Chondrocyte (in vitro differentiated cells): ENCODE measurements at places on chromosomes 1 and 21. TPM values are rescaled to one million over a fixed set of nuclear protein-coding genes. Genes with fewer than 3 reads are reported as not detected.

DNA sequence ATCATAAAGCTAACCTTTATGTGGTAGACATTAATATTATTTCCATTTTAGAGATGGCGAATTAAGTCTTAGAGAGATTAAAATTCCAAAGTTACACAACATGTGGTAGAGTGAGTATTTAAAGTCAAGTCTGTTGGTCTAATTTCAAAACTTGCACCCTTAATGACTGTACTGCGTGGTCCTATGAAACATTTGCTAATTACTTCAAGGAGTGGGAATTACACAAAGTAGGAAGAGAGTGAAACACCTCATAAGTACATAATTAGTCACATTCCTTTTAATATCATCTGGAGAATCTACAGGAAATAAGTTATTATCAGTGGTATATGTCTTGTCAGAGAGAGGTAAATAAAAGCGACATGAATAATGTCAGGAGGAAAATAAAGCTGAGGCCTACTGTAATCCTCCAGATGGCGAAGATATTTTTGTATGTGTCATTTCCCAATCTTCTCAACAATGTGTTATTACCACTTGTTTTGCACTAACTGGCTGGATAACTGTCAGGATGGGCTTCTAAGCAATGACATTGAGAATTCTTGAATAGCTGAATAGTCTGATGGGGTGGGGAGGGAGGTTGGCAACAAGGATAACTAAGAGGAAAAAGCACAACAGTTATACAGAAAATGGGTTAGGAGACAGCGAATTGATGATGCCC is 95.5 kb downstream of the TNFSF18 start:
- DNase-seq = no peak

DNA sequence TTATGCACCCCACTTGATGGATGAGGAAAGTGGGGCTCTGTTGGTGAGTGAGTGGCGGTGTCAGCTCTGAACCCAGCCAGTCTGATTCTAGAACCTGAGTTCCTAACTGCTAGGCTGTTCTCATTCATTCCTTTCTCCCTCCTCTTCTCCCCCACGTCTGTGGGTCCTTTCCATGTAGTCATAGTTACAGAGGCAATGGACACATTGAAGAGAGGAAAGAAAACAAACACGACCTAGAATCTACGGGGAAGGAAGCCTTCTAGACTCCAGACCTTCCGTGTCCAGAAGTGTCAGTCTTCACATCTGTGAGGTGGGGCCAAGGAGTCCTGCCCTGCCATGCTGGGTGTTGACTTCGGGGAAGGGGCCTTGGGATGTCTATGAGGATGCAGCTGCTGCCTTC is 115.8 kb upstream of the WNT4 start:
- DNase-seq = no peak

DNA sequence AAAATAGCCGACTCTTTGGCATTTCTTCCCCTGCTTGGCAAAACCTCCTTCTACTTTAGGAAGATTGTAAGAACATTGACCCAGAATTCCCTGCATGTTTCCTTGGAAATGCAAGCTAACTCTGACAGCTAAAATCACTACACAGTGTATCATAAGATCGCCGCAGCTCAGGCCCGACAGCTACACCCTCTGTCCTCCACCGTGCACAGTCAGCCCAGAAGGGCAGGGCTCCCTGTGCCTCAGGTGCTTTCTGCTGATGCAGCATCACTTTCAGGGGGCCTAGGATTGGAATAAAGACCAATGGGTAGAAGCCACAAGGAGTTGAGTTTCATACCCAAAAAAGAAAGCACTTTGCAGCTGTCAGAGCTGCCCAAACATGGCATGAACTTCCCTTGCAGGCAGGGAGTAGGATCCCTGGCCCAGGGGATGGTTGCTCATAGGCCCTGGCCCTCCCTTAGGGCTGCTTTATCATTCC is 145.3 kb downstream of the SEC16B start:
- no peak for DNase-seq

DNA sequence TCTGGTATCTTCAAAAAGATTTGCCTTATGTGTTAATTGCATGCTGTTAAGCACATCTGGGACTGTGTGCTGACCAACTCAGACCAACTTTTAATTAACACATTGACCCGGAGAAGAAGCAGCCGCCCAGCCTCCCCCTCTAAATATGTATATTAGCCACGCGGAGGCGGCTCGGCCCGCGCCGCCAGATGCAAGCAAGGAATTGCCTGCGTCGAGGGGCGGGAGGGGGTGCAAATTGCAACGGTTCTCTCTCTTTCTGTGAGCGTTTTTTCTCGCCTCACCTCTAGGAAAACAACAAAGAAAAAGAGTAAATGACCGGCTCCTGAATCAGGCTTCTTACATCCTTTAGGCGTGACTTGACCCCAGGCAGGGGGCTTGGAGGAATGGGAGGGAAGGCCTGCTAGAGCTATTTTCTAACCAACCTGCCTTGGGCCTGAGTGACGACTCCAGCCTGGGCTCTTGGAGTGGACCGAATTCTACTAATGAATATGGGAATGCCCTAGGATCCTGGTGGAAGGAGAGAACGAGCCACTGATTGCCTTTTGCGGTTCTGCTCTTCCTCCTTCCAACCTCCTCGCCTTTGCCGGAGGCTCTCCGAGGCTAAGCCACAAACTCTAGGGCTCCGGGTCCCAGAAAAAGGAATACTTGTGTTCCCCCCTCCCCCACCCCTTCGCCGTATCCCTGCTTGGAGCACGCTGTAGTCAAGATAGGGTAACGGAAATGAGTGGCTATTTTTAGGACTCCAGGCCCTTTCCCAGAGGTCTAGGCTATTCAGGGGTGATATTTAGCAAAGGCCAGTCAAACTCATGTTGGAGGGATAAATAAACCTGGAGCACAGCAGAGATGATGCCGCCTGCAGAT is 417.0 kb upstream of the ESRRG start:
- no peak for DNase-seq

GRCh38 chr1:201020721-201021629 is 2.5 kb downstream of the KIF21B start:
- DNase-seq = no peak

DNA sequence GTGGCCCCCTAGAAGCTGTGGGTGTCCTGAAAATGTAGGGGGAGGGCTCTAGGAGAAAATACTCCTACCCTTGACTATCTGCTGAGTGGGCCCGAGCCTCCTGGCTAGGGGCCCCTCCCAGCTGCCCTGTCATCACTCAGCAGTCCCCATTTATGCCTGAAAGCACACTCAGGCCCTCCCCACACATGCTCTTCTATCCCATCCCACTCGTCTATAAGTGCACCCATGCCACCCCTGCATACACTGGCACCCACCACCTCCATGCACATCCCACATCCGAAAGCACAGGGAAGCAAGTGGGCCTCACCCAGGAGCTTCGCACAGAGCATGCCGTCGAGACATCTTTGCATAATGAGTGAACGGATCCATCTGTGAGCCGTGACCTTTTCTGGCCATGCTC is 80.4 kb upstream of the POU3F1 start:
- no peak for DNase-seq

DNA sequence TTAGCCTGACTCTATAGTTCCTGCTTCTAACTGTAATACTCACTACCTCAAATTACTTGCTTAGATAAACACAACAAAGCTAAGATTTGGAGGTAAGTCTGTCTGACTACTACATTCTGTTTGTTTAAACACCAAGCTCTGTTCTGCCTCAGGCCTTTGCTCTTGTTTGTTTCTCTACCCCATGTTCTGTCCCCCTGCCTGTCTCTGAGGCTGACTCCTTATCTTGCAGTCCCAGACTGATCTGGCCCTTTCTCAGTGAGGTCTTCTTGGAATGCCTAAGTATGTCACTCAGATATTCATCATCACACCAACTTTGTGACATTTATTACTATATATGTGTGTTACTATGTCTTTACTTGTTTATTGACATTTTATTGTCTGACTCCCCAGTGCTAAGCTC is 425.5 kb downstream of the LMO4 start:
- DNase-seq = no peak

DNA sequence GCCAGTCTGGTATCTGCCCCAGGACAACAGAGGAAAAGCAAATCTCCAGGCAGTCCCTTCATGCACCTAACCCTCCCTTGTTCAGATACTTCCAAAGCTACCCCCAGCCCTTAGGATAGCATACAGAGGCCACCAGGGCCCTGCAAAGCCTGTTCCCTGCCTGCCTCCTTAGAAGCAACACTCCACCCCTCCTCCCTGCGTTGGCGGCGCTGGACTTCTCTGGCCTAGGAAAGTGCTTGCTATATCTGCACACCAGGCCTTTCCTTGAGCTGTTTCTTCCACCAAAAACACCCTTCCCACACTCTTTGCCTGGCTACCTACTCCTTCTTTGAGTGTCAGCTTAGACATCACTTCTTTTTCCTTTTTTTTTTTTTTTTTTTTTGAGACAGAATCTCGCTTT is 61.3 kb downstream of the GRIK3 start:
- DNase-seq = no peak

DNA sequence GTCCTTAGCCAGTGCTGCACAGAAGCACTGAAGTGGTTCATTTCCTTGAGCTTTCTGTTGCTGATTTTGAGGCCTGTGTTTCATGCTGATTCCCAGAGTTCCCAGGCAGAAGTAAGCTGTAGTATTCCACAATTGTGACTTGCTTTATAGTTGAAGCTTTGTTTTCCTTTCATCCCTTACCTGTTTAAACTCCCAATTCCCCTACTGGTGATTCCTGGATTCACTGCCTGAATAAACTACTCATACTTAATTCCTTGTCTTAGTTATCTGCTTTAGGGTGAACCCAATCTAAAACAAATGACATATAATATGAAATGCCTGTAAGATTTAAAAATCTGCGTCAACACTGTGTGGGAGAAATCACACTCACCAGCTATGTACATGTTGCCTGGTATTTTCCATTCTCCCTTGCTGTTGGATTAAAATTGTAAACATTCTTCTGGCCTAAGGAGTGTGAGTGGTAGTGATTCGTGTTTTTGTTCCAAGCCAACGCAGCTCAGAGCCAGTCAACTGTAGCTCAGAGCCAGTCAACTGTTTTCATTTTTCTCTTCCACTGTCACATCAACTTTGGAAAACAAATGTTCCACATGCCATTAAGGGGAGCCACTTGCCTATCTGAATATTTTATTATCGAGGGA is 879.4 kb downstream of the MRPL39 start:
- DNase-seq = no peak

GRCh38 chr1:156232201-156232894 is 9.6 kb upstream of the BGLAP start:
- DNase-seq = no peak

DNA sequence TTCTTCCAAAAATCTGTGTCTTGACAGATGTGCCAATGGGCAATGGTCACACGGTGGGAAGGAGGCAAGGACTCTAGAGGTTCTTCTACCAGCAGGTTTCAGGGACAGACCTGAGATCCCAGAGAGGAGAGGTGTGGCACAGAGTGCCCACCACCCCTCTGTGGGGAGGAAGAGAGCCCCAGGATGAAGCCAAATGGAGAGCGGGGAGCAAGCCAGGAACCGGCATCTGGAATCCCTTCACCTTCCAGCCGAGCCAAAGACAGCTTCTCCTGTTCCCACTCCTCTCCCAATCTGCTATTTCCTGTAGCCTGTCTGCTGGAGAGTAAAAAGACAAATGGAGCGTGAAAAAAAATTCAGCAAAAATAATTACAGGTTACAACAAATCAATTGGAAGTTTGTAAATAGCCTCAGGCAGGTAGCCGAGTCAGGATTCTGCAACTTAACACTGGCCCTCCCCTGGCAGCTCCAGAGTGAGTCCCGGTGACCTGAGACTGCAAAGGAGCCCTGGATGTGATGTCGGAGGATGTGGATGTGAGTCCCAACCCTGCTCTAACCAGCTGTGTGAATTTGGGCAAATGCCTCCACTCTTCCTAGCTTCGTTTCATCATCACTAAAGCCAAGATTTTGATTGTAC is 45.4 kb upstream of the LRRN2 start:
- no peak for DNase-seq

DNA sequence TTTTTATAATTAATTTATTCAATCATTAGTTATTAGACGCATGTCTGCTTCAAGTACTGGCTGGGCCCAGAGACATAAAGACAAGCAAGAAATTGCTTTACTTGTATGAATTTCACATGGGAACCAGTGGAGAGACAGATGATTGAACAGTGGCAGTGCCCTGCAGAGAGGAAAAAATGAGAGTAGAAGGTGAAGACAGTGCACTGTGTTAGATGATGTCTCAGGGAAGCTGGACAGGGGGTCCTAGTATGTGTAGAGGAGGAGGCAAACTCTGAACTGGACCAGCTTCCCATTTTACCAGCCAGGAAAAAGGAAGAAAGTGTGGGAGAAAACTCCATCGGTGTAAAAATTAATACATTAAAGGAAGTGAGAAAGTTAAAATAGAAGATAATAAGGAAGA is 126.0 kb downstream of the BACH1 start:
- no peak for DNase-seq

GRCh38 chr1:185144233-185144632 is 12.5 kb downstream of the TRMT1L start:
- DNase-seq = no peak

- DNase-seq = no peak
These were observed 537.9 kb upstream of the NR5A2 start for GRCh38 chr1:199489594-199489993.

FOXJ3 gene
- total RNA-seq = 26.3 to 30.9 TPM (median 29.2 TPM) in 3 replicates

KCNT2 gene
- total RNA-seq = 11.9 to 15.9 TPM (median 13.4 TPM) in 3 replicates

TMEM69 gene
- 11.8 to 17.2 TPM (median 15.1 TPM) in 3 replicates for total RNA-seq

RIPPLY3 gene
- total RNA-seq = 0.21 to 0.37 TPM in 2 of 3 replicates, not detected in the other

BNIPL gene
- total RNA-seq = 0.36 to 0.63 TPM (median 0.62 TPM) in 3 replicates

CFAP410 gene
- total RNA-seq = 14.2 to 19.5 TPM (median 17.7 TPM) in 3 replicates

SPATA21 gene
- not detected in 3 replicates for total RNA-seq

EPB41 gene
- 11.5 to 18.3 TPM (median 17.7 TPM) in 3 replicates for total RNA-seq
